ENCODE measurements at places on chromosomes 4 and X. TPM values are rescaled to one million over a fixed set of nuclear protein-coding genes. Genes with fewer than 3 reads are reported as not detected.

VSIG4 gene
- 13.4 TPM for total RNA-seq

DTHD1 gene
- total RNA-seq: 1.8 TPM

IGFBP7 gene
- 769 TPM for total RNA-seq

TMSB15B gene
- 15.3 TPM for total RNA-seq

ZMAT1 gene
- 3.6 TPM for total RNA-seq

IL3RA gene
- 1.2 TPM for total RNA-seq

CXorf49 gene
- total RNA-seq: not detected

HSFX2 gene
- total RNA-seq: not detected

- no peaks in the 10 kb centered on the region for H3K4me1 ChIP-seq
- H3K27me3 ChIP-seq: no peaks in the 10 kb centered on the region
- no peak overlapping the region for H3K4me3 ChIP-seq
- no peaks in the 10 kb centered on the region for H3K36me3 ChIP-seq
- DNase-seq: no peak
- no peak overlapping the region for H3K27ac ChIP-seq
Observed at GRCh38 chrX:151982222-151982621, 7.7 kb upstream of the GABRE start.

DNA sequence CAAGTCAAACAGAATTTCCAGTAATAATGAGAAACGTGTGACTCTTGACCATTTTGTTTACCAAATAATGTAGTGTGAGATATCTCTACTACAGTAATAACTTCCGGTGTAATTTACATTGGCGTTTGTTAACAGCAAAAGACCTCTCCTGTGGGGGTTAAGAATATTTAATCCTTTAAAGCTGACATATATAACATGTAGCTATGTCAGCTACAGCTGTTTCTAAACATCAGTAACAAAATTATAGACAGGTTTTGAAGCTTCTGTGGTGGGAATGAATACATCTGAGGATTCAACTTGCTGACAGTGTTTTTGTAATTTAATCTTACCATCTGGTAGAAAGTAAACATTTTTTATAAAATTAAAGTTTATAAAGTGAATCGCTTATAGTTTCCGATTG lies 73.6 kb upstream of the TENM3 start:
- no peak overlapping the region for H3K4me3 ChIP-seq
- no peaks in the 10 kb centered on the region for H3K27me3 ChIP-seq
- no peaks in the 10 kb centered on the region for H3K4me1 ChIP-seq
- no peak for DNase-seq
- no peak overlapping the region for H3K27ac ChIP-seq

- no peak overlapping the region for H3K27ac ChIP-seq
- H3K4me3 ChIP-seq: no peak overlapping the region
- no peaks in the 10 kb centered on the region for H3K27me3 ChIP-seq
- no peak for DNase-seq
Observed at GRCh38 chr4:13126976-13127910, 356.9 kb downstream of the RAB28 start.

DNA sequence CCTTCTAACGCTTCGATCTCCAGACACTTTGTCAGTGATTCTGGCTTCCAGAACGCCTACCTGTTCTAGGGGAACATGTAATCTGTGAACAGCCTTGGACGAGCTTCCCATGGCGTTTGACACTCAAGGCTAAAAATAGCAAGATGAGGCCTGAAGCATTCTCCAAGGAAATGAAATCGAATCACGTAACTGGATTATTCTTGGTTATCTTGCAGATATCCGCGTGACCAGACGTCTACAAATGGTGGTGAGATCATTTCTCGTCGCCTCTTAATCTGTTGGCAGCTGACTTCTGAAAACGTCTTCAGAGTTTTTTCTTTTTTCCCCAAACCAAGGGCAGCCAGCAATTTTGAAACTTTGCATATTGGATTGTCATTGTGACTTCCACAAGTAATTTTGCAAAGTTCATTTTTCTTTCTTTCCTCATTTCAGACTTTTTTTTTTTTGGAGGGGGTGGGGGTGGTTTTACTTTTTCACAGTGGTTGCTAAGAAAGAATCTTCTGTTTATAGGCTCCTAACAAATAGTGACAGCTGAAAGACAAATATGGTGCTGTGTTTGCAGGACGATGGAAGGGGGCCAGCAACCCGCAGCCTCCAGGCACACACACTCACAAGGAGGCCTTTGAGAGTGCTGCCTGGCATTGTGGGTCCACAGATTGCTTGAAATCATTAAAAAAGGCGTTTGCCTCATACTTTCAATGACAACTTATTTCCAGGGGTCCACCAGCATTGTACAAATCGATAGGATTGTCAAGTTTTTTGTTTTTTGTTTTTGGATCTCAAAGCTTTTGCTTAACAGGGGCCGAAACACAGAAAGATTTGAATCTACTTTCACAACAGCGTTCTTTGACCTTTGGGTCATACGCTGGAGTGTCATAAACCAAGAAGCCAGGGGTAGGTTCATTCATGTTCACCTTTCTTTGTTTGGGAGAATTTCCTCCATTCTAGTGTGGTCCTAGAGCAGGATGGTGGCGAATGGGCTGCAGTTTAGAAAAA lies 32.4 kb upstream of the PDLIM3 start:
- no peaks in the 10 kb centered on the region for H3K27me3 ChIP-seq
- no peaks in the 10 kb centered on the region for H3K36me3 ChIP-seq
- H3K4me1 ChIP-seq: peaks cover 7% of the 10 kb centered on the region
- peak overlapping the region; percentile 90 for H3K27ac ChIP-seq
- no peak overlapping the region for H3K4me3 ChIP-seq
- peak; percentile 77 for DNase-seq

- no peaks in the 10 kb centered on the region for H3K36me3 ChIP-seq
- no peak overlapping the region for H3K27ac ChIP-seq
- H3K4me1 ChIP-seq: no peaks in the 10 kb centered on the region
- H3K27me3 ChIP-seq: no peaks in the 10 kb centered on the region
- no peak overlapping the region for H3K4me3 ChIP-seq
- DNase-seq: peak; percentile 9
Observed at GRCh38 chr4:3254302-3255131, 5.6 kb downstream of the MSANTD1 start.

- no peaks in the 10 kb centered on the region for H3K36me3 ChIP-seq
- DNase-seq: no peak
- H3K4me3 ChIP-seq: no peak overlapping the region
- no peaks in the 10 kb centered on the region for H3K27me3 ChIP-seq
Observed at GRCh38 chrX:117607561-117607960, 509.0 kb downstream of the KLHL13 start.

GRCh38 chr4:184950117-184950830 lies 68.0 kb upstream of the HELT start:
- no peak overlapping the region for H3K4me3 ChIP-seq
- H3K36me3 ChIP-seq: no peaks in the 10 kb centered on the region

DNA sequence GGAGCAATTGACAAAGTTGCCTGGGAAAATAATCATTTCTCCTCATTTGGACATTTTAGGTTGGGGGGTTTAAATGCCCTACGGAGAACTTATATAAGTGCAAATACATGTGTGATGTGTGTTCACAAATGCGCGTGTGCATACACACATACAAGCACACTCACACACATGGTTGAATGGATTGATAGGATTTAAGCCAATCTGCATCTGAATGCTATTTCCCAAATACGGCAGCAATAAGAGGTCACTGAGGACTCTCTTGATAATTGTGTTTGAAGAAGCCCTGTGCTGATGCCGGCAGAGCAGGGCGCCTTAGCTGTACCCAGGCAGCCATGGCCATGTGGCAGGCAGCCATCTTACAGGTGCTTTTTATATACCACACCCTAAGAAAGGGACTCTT lies 165.3 kb upstream of the LEF1 start:
- no peak overlapping the region for H3K4me3 ChIP-seq
- no peak overlapping the region for H3K27ac ChIP-seq
- no peaks in the 10 kb centered on the region for H3K27me3 ChIP-seq
- no peak for DNase-seq

- H3K36me3 ChIP-seq: no peaks in the 10 kb centered on the region
- H3K27ac ChIP-seq: no peak overlapping the region
- no peak for DNase-seq
- H3K4me1 ChIP-seq: no peaks in the 10 kb centered on the region
Observed at GRCh38 chr4:184889666-184890335, 64.0 kb upstream of the ACSL1 start.

DNA sequence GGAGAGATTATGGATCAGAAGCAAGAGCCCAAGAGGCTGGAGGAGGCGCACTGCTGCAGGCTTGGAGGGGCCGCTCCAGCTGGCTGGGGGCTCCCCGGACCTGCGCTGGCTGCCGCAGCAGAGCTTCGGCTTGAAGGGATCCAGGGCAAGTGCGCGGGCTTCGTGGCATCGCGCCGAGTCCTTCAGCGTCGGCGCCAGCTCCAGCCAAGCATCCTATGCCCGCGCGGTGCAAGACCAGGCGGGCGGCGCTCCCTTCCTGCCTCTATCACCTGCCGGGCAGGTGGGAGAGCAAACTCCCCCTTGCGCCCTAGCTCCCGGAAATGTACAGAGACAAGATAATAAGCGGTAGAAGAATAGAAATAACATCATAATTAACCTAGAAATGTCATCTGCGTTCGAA lies 10.5 kb upstream of the UCP1 start:
- no peaks in the 10 kb centered on the region for H3K36me3 ChIP-seq
- no peaks in the 10 kb centered on the region for H3K4me1 ChIP-seq
- no peak overlapping the region for H3K27ac ChIP-seq
- no peaks in the 10 kb centered on the region for H3K27me3 ChIP-seq

DNA sequence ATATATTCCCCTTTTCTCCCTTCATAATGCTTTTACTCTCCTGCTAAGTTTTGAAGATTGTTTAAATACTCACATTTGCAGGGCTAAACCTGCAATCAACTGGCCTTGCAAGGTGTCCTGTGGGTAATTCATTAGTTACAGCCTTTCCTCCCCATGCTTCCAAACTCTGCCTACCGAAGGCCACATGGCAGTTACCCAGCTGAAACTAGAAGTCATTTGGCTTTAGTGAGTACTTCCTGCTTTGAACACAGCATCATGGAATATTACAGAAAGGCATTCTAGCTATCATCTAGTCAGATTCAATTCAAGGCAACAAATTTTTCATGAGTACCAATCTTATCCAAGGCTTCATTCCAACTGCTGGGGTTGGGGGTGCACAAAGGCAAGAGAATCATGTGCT lies 55.6 kb downstream of the SRPX start:
- H3K4me3 ChIP-seq: no peak overlapping the region
- no peaks in the 10 kb centered on the region for H3K27me3 ChIP-seq
- no peaks in the 10 kb centered on the region for H3K36me3 ChIP-seq
- no peaks in the 10 kb centered on the region for H3K4me1 ChIP-seq
- H3K27ac ChIP-seq: no peak overlapping the region
- no peak for DNase-seq

GRCh38 chr4:168708108-168708507 lies 211.3 kb downstream of the PALLD start:
- H3K4me1 ChIP-seq: no peaks in the 10 kb centered on the region
- H3K27ac ChIP-seq: no peak overlapping the region
- H3K4me3 ChIP-seq: no peak overlapping the region
- H3K27me3 ChIP-seq: no peaks in the 10 kb centered on the region

GRCh38 chrX:23228454-23228853 lies 106.2 kb upstream of the PTCHD1 start:
- H3K27me3 ChIP-seq: no peaks in the 10 kb centered on the region
- H3K27ac ChIP-seq: no peak overlapping the region
- H3K4me3 ChIP-seq: no peak overlapping the region
- DNase-seq: no peak
- no peaks in the 10 kb centered on the region for H3K4me1 ChIP-seq
- H3K36me3 ChIP-seq: no peaks in the 10 kb centered on the region

- no peaks in the 10 kb centered on the region for H3K4me1 ChIP-seq
- H3K27me3 ChIP-seq: no peaks in the 10 kb centered on the region
- DNase-seq: peak; percentile 24
- H3K36me3 ChIP-seq: no peaks in the 10 kb centered on the region
- H3K27ac ChIP-seq: peak overlapping the region; percentile 63
- no peak overlapping the region for H3K4me3 ChIP-seq
Observed at GRCh38 chr4:86032476-86033022, 327.3 kb downstream of the MAPK10 start.

DNA sequence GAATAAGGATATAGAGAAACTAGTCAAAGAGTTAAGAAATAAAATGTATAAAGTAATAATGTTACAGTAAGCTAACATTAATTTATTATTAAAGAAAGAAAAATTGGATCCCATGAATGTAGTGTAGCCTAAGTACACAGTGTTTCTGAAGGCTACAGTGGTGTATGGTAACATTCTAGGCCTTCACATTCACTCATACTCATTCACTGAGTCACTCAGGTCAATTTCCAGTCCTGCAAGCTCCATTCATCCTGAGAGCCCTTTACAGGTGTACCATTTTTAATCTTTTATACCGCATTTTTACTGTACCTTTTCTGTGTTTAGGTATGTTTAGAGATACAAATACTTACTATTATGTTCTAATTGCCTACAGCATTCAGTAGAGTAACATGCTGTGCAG lies 120.6 kb upstream of the AGA start:
- DNase-seq: no peak
- no peaks in the 10 kb centered on the region for H3K36me3 ChIP-seq
- H3K27me3 ChIP-seq: no peaks in the 10 kb centered on the region
- H3K4me1 ChIP-seq: no peaks in the 10 kb centered on the region

DNA sequence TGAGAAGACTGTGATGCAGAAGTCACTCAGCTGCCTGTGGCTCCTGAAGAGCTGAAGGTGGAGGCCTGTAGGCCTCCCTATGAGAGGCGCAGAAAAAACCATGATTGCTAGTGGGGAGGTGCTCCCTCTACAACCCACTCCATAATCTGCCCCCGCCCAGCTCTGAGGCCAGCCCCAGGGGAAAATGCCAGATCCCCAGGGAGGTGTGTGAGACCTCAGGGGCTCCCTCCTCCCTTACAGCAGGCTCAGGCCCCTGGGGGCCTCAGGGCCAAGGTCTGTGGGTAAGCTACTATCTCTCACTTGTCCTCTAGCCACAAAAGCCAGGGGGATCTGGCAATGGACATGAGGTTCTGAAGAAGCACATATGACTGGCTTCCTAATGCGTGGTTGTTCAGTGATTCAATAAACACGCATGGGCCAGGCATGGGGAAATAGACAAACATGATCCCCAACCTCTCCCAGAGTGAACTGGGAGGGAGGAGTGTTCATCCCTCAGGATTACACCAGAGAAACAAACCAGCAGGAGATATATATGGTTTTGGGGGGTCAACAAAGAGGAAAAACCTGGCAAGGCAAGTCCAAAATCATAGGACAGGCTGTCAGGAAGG lies 51.0 kb upstream of the MTM1 start:
- H3K36me3 ChIP-seq: no peaks in the 10 kb centered on the region
- no peak overlapping the region for H3K4me3 ChIP-seq
- no peaks in the 10 kb centered on the region for H3K27me3 ChIP-seq
- H3K27ac ChIP-seq: peak overlapping the region; percentile 45

DNA sequence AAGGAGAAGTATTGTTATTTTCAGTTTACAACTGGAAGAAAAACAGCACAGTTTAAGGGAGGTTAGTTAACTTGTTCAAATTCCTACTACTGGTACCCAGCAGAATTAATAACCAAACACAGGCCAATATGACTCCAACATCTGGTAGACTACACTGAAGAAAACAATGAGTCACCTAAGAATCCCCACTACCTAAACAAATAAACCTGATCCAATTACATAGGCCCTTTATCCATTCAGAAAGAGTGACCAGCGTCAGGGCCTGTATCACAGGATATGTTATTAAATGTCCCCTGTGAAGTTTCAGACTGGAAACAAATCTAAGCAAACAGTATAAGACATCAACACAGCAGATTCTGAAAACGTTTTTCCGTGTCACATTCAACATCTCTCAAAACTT lies 492.5 kb upstream of the INTU start:
- H3K4me3 ChIP-seq: no peak overlapping the region
- no peaks in the 10 kb centered on the region for H3K27me3 ChIP-seq
- no peak overlapping the region for H3K27ac ChIP-seq
- no peak for DNase-seq
- no peaks in the 10 kb centered on the region for H3K4me1 ChIP-seq

All from uterus (tissue), 4 donors.